NCI-H1694 (cell line): ENCODE measurements at places on chromosomes 4 and X.

GRCh38 chr4:40337051-40337450, 1.9 kb downstream of the CHRNA9 start:
- no peak for DNase-seq

GRCh38 chrX:69389101-69389501, 115.0 kb upstream of the NALF2 start:
- no peak for DNase-seq

DNA sequence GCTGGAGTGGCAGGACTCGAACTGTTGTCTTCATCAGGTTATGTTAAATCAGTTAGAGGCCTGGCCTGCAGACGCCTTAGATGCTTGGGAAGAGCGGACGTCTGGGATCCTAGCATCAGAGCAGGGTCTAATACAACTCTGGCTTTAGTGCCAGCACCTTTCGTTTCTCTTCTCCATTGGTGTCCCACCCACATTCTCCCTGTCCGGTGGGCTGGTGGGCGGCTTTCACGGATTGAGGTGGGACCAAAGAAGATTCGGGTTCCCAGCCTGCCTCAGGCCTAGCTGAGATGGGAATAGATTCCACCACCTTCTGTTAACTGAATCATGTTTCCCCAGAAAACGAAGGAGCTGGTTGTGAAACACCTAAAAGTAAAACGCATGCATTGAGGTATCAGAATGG, 939 bp downstream of the PDK3 start:
- no peak for DNase-seq

DNA sequence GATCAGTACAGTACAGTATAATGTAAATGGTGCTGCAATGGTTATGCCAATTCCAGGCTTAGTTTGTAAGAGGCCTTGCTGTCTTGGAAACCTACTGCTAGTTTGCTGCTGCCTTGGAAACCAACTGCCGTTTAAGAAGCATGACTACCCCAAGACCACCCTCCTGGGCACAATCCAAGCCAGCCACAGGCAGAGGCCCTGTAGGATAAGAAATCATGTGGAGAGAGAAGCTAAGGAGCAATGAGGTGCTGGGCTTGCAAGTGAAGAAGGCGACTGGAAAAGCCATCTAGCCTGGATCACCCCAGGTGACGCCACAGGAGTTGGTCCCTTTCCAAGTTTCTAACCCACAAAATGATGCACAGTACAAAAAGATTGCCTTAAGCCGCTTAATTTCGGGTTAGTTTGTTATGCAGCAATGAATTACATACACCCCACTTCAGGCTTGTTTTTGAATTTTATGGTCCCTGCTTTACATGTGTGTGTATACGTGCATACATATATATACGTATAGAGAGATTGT, 16.9 kb downstream of the ZFP42 start:
- DNase-seq: no peak

DNA sequence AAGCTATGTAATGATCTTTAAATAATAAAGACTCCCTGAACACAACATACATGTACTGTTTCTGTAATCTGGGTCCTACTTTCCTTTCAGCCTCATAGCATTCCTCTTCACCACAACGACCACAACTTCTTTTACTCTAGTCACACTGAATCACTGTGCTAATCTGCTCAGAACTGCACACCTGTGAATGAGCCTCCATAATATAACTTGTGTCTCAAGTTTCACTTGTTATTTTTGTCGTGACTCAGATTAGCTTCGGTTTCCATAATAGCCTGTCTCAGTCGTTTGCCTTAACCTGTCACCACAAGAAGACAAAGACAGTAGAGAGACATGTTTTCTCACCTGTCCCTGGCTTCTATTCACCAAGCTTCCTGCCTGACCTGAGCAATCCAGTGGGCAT, 61.8 kb downstream of the MAGED1 start:
- no peak for DNase-seq

GRCh38 chr4:119692001-119692400, 63.4 kb upstream of the PDE5A start:
- no peak for DNase-seq

GRCh38 chr4:25367004-25367621, 9.9 kb upstream of the ANAPC4 start:
- DNase-seq: peak; percentile 54

GRCh38 chr4:150152766-150153165, 74.5 kb downstream of the DCLK2 start:
- DNase-seq: no peak

DNA sequence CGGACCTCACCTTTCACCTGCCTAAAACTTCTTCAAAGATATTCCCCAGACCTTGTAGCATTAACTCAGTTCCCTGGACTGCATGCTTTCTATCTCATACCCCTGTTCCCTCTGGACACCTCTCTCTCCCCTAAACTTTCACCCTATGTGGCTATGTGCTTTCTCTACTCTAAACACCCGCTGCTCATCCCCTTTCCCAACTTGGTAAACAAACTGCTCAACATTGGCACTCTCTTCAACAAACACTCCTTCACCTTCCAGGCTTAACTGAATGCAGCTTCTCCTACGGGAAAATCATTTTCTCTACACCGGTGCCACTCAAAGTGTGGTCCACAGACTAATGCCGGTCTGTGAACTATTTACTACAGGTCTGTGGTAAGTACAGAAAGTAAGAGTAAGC, 19.9 kb downstream of the PHF8 start:
- DNase-seq: no peak

DNA sequence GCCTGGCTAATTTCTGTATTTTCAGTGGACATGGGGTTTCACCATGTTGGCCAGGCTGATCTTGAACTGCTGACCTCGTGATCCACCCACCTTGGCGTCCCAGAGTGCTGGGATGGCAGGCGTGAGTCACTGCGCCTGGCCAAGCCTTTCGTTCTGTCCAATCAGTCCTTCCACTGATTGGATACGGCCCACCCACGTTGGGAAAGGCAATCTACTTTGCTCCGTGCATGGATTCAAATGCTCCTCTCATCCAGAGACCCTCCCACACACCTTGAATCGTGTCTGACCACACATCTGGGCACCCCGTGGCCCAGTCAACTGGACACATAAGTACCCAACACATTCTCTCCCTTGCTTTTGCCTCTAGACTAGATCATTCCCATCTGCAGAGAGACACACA, 74.9 kb downstream of the CRLF2 start:
- no peak for DNase-seq

DNA sequence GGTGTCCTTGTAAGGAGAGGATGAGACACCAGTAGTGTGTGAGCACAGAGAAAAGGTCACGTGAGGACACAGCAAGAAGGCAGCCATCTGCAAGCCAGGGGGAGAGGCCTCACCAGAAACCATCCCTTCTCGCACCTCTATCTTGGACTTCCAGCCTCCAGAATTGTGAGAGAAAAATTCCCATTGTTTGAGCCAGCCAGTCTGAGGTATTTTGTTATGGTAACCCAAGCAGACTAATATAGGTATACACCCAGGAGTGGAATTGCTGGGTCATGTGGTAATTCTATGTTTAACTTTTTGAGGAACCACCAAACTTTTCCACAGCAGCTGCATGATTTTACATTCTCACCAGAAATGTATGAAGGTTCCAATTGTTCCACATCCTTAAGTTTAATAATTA, 25.6 kb downstream of the ZDHHC9 start:
- DNase-seq: no peak

DNA sequence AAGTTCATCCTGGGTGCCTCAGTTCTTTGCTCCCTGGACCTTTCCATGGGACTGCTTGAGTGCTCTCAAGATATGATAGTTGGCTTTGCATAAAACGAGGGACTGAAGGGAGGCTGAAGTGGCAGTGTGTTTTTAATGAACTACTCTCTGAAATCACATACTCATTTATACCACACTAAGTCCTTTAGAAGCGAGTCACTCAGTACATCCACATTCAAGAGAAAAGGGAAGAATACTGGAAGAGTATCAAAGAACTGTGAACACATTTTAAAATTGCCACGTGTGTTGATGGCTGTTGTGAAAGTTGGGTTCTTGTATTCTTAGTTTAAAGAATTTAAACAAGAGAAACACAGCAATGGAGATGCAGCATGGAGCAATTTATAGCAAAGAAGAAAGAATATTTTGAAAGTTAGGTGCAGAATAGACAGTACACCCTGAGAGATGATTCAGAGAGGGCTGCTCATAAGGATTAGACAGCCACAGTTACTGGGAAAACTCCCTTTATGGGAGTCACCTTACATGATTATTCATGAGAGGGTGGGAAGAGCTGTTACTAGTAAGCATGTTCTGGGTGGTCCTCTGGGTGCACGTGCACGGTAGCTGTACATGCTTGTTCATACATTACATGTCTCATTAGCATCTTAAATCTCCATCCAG, 380.7 kb downstream of the ADGRL3 start:
- no peak for DNase-seq

GRCh38 chr4:176125063-176125462, 59.4 kb downstream of the WDR17 start:
- DNase-seq: no peak

- no peak for DNase-seq
These were observed 92.7 kb downstream of the PJA1 start for GRCh38 chrX:69072486-69073006.

DNA sequence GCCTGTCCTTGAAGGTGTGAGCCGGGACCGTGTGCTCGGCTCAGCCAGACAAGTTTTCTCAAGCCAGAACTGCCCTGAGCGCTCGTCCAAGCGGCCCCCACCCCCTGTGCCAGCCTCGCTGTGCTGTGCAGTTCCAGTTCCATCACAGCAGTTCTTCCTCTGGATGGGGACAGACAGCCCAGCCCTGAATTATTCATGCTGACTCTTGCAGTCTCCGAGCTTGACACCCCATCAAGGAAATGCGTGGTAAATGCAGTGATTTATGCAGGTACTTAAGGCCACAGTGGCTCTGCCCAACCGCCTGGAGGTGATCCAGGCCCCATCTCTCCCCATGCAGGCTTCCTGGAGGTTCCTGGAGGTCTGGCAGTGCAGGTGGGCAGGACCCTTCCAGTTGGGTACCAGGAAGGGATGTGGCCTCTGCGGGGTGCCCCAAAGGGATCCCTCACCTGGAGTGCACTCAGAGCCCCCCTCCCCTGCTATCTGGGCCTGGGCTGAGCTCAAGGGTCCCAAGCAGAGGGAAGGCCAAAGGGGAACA, 44.8 kb upstream of the HMX1 start:
- no peak for DNase-seq

- DNase-seq: no peak
These were observed 69.7 kb downstream of the SRPX start for GRCh38 chrX:38150993-38151392.

- DNase-seq: no peak
These were observed 34.7 kb downstream of the SLC25A5 start for GRCh38 chrX:119502727-119503483.

- DNase-seq: no peak
These were observed 16.1 kb downstream of the COQ2 start for GRCh38 chr4:83268491-83268890.

DNA sequence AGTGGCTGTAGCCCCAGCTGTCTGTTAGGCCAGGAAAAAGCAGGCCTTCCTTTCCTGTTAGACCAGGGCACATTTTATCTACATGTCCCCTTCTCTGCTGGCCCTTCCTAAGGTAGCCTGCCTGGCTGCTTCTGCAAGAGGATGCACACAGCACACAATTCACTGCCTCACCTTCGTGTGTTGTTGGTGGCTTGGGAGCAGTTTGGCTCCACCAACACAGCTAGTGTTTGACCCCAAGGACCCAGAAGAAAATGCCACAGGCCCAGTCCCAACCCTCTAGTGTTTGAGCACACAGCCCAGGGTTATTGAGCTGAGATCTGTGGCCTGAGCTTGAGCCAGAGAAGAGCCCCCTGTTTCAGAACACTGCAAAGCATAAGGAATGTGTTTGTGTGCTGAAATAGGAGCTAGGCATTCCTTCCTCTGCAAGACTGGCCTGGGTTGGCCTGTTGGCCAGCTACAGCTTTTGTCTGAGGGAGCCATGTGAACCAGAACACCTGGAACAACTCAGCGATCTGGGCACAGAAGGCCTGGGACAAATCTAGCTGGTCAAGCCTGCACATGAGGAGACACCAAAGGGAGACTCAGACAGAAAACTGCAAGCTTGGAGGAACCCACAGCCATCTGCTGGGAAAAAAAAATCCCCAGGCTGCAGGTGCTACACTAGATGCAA, 26.4 kb downstream of the MAGEE1 start:
- no peak for DNase-seq

DNA sequence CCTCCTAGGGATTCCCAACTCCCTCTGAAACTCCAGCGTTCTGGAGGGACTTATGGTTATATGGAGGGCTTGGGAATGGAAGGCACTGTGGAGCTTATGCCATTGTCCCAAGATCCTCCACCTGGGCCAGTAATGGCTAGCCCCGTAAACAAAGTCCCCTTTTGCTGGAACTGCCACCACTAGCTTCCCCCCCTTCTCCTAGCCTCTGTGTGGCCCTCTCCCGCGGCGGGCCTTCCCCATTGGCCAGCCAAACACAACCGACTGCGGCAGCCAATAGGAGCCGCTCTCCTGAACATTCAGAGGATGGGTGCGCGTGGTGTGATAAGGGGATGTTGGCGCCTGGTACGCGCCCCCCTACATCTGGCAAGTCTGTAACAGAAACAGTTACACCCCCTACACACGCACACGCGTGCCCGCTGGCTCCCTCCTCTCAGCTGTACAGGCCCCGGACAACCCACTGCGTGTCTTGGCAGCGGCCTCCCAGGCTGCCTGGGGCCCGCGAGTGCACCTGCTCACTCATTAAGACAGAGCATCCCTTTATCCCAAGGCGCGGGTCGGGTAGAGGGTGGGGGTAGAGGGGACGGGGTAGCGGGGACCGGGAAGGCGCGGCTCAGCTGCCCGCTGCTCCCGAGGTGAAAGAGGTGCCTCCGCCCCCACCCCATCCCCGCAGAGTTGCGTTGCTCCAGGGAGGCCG, 863 bp upstream of the RAB33A start:
- peak; percentile 67 for DNase-seq

- no peak for DNase-seq
These were observed 68.1 kb downstream of the FRMPD4 start for GRCh38 chrX:12206413-12206812.

- DNase-seq: no peak
These were observed 29.3 kb upstream of the TLR3 start for GRCh38 chr4:186039697-186040096.

DNA sequence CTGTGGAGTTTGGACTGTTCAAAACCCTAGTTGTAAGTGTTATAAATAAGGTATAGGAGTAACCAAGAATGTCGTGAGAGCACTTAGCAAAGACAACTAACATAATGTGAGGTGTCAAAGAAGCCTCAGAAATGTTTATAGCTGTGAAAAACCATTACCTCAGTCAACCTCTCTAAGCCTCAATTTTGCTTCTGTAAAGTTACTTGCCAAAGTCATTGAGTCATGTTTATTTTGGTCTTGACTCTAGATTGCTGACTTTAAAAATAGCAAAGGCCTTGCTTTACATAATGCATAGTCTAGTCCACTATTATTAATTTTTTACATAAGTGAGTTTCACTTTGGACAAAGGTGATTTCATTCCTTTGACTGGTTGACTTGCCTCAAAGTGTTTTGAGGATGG, 257.6 kb upstream of the CXXC4 start:
- no peak for DNase-seq

- no peak for DNase-seq
These were observed 1273.0 kb downstream of the RAPGEF2 start for GRCh38 chr4:160375772-160376452.

- DNase-seq: no peak
These were observed 442.9 kb upstream of the CTSO start for GRCh38 chr4:156396534-156396933.

GRCh38 chrX:16666541-16666940, 16.6 kb downstream of the S100G start:
- no peak for DNase-seq

GRCh38 chr4:87567191-87567590, 38.0 kb upstream of the SPARCL1 start:
- DNase-seq: no peak

GRCh38 chrX:9557521-9557920, 92.7 kb downstream of the TBL1X start:
- DNase-seq: no peak
